Activated CD4-positive, alpha-beta memory T cell treated with anti-CD3 and anti-CD28 coated beads for 36 hours (primary cell): ENCODE measurements at places on chromosomes 3 and 15.

GRCh38 chr3:30578479-30578878 lies 27.9 kb upstream of the TGFBR2 start:
- H3K27ac ChIP-seq: no peak overlapping the region
- H3K4me3 ChIP-seq: no peak overlapping the region
- H3K27me3 ChIP-seq: no peaks in the 10 kb centered on the region
- no peaks in the 10 kb centered on the region for H3K36me3 ChIP-seq

GRCh38 chr3:197750858-197751737 lies 1.4 kb downstream of the FYTTD1 start:
- peak overlapping the region; percentile 92 for H3K27ac ChIP-seq
- H3K4me3 ChIP-seq: peak overlapping the region; percentile 98
- H3K36me3 ChIP-seq: peaks cover 4% of the 10 kb centered on the region
- peaks cover 38% of the 10 kb centered on the region for H3K4me1 ChIP-seq
- no peaks in the 10 kb centered on the region for H3K27me3 ChIP-seq

GRCh38 chr3:98038876-98039275 lies 3.8 kb upstream of the GABRR3 start:
- no peak for DNase-seq
- peaks cover 3% of the 10 kb centered on the region for H3K36me3 ChIP-seq
- H3K4me1 ChIP-seq: peaks cover 13% of the 10 kb centered on the region
- peak overlapping the region; percentile 77 for H3K4me3 ChIP-seq
- peaks cover 13% of the 10 kb centered on the region for H3K27me3 ChIP-seq

GRCh38 chr3:13057282-13058040 lies 15.8 kb downstream of the IQSEC1 start:
- peaks cover 4% of the 10 kb centered on the region for H3K27me3 ChIP-seq
- no peaks in the 10 kb centered on the region for H3K4me1 ChIP-seq
- H3K27ac ChIP-seq: no peak overlapping the region
- DNase-seq: no peak
- no peak overlapping the region for H3K4me3 ChIP-seq
- no peaks in the 10 kb centered on the region for H3K36me3 ChIP-seq

DNA sequence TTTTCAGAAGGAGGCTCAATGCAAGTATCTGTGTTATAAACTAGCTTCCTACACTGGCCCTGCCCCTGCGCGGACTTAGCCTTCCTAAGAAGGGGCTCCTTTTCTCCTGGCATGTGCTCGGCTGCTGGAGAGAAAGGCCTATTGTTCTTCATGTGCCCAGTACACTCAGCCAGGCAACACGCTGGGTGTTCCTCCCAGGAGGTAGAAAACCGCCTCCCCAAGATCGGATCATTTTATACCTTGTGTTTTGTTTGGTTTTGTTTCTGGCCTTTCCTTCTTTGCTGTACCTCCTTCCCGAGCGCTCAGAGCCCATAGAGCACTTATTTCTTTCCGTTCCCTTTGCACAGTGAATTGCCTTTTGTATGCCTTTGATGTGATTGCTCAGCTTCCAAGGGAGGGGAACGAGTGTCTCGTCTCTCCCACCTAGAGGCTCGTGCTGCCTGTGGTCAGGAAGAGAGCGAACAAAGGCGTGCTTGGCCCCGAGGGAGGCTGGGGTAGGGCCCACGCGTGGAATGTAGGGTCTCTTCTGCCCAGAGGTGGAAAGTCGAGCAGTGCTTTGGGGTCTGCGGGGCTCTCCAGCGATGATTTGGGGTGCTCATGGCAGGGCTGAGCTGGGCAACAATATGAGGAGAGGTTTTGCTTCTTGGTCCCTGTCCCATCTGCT lies 30.0 kb downstream of the CCNL1 start:
- H3K4me3 ChIP-seq: peak overlapping the region; percentile 45
- peaks cover 70% of the 10 kb centered on the region for H3K4me1 ChIP-seq
- H3K27ac ChIP-seq: peak overlapping the region; percentile 98
- H3K27me3 ChIP-seq: no peaks in the 10 kb centered on the region
- peak; percentile 42 for DNase-seq

DNA sequence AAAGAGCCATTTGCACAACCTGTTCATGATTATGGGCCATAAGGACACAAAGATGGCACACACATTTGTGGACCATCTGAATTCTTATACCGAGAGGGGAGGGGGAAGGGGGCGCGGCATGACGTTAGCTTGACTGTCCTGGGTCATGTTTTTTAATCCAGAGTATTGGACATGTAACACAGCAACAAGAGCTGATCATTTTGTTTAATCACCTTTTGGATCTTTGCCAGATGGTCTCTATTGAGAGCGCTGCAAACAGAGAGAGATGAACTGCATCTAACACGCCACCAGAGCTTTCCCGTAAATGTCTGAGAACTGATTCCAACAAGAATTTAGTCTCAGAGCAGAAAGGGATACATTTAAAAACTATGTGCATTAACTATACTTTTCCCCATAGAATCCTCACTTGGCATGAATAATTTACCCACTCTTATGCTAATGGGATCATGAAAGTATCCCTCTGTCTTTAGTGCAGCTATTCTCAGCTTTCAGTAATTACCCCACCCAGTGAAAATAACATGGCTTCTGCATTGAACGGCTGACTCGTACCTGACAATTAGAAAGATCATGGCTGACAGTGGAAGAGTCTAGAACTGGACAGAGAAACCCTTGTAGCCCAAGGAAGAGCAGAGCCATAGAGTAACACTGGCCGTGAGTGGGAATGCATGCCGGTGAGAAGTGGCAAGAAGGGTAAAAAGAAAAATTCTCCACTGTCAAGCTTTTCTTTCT lies 22.6 kb downstream of the MEIS2 start:
- H3K27ac ChIP-seq: no peak overlapping the region
- no peaks in the 10 kb centered on the region for H3K4me1 ChIP-seq
- no peak for DNase-seq
- no peaks in the 10 kb centered on the region for H3K36me3 ChIP-seq
- H3K27me3 ChIP-seq: peaks cover 15% of the 10 kb centered on the region
- H3K4me3 ChIP-seq: no peak overlapping the region

DNA sequence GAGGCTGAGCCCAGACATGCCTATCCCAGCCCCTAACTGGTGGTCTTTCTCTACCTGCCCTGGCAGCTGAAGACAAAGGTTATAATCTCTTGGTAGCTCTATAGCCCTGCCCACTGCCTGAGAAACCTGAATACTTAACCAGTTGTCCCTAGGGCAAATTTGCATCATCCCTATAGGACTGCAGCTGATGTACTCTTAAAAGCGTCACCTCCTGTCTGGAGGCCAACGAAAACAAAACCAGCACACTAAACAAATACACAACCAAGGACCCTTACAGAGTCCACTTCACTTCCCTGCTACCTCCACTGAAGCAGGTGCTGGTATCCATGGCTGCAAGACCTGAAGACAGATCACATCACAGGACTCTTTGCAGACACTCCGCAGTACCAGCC lies 98.0 kb downstream of the KCNAB1 start:
- no peak overlapping the region for H3K27ac ChIP-seq
- peaks cover 21% of the 10 kb centered on the region for H3K27me3 ChIP-seq
- no peaks in the 10 kb centered on the region for H3K36me3 ChIP-seq
- no peak for DNase-seq

GRCh38 chr3:126014252-126014651 lies 45.3 kb downstream of the ROPN1B start:
- no peaks in the 10 kb centered on the region for H3K27me3 ChIP-seq
- H3K4me1 ChIP-seq: no peaks in the 10 kb centered on the region
- no peak overlapping the region for H3K4me3 ChIP-seq
- no peak for DNase-seq

GRCh38 chr3:70800951-70801350 lies 488.5 kb upstream of the MDFIC2 start:
- no peaks in the 10 kb centered on the region for H3K36me3 ChIP-seq
- H3K27ac ChIP-seq: no peak overlapping the region
- peaks cover 25% of the 10 kb centered on the region for H3K27me3 ChIP-seq
- no peaks in the 10 kb centered on the region for H3K4me1 ChIP-seq
- H3K4me3 ChIP-seq: no peak overlapping the region
- no peak for DNase-seq

DNA sequence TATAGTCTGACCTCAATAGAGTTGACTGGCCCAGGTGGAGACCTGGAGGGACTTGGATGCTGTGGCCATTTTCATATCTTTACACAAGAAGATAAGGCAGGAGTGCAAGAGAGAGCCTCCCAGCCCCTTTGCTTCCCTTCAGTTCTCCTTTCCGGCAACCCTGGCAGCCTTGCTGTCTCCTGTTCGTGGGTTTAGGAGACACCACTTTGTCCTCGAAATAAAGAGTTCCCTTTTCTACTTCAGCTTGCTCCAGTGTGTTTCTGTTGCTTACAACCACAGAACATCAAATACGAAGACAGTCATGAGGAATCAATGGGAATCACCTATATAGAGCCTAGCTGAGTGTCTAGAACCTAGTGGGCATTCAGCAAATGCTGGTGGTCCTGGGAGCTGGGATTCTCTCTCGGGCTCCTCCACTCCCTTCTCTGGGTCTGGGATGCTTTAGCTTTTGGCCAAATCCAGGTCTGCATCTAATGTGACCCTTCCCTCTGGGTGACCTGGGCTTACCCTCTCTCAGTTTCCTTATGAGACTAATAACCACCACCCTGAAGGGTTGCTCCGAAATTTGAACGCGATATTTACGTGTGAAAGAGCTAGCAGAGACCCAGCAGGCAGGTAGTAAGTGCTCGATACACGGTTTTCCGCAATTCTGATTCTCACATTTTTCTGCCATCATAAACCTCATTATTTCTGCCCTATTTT lies 44.5 kb downstream of the PCSK6 start:
- no peak for DNase-seq
- H3K36me3 ChIP-seq: no peaks in the 10 kb centered on the region
- H3K4me1 ChIP-seq: peaks cover 2% of the 10 kb centered on the region

DNA sequence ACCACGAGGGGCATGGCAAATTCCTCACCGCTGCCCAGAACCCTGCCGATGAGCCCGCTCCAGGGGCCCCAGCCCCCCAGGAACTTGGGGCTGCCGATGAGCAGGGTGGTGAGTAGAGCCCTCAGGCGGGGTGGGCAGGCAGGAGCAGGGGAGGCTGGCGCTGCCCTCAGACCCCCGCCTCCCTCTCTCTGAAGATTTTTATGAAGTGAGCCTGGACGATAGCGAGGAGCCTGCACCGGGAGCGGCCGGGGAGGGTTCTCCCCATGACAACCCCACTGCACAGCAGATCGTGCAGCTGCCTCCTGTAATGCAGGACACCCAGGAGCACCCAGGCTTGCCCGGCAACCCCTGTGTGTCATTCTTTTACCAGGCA lies 56.7 kb upstream of the UBE2Q2 start:
- no peak overlapping the region for H3K27ac ChIP-seq
- H3K36me3 ChIP-seq: no peaks in the 10 kb centered on the region
- H3K27me3 ChIP-seq: peaks cover 16% of the 10 kb centered on the region
- no peak for DNase-seq
- no peak overlapping the region for H3K4me3 ChIP-seq
- no peaks in the 10 kb centered on the region for H3K4me1 ChIP-seq

DNA sequence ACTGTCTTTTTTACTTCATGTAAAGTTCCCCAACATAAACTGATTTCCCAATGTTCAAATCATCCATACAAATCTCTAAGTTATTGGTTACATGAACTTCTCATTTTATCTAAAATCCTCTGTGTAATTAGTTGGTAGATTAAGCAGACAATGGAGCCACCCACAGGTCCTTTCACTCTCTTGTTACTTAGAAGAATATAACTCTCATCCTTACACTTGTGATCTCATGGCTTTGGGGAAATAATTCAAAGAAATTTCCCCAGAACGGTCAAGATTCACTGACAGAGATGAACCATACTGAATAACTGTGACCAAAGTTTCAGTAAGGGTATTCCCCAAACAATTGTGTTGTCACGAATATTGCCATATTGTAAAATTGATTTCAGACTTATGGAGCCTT lies 1102.6 kb upstream of the EPHA6 start:
- H3K27ac ChIP-seq: no peak overlapping the region
- no peaks in the 10 kb centered on the region for H3K27me3 ChIP-seq
- peaks cover 2% of the 10 kb centered on the region for H3K4me1 ChIP-seq
- no peak for DNase-seq

- peak overlapping the region; percentile 6 for H3K27ac ChIP-seq
- no peak overlapping the region for H3K4me3 ChIP-seq
- H3K36me3 ChIP-seq: peaks cover 43% of the 10 kb centered on the region
- no peaks in the 10 kb centered on the region for H3K27me3 ChIP-seq
- peaks cover 49% of the 10 kb centered on the region for H3K4me1 ChIP-seq
Observed at GRCh38 chr3:196754091-196754981, 14.7 kb downstream of the PAK2 start.

DNA sequence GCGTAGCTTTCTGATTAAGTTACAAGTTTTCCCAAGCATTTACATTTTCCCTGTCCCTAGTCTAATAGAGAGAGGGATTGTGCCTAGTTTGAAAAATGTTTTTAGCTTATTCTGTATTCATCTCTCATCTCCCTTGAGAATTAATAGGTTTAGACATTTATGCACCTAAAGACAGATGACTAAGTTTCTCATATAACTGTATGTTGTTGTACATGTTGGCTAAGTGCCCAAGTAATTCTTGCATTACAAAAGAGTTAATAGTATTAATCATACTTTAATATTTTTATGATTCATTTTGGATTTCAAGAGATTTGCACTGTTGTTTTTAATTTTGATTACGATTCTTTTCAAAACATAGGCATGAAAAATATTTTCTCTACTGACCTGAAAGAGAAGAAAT lies 109.0 kb upstream of the TBL1XR1 start:
- no peak for DNase-seq
- no peak overlapping the region for H3K27ac ChIP-seq
- no peak overlapping the region for H3K4me3 ChIP-seq
- no peaks in the 10 kb centered on the region for H3K4me1 ChIP-seq
- H3K36me3 ChIP-seq: peaks cover 3% of the 10 kb centered on the region
- no peaks in the 10 kb centered on the region for H3K27me3 ChIP-seq

DNA sequence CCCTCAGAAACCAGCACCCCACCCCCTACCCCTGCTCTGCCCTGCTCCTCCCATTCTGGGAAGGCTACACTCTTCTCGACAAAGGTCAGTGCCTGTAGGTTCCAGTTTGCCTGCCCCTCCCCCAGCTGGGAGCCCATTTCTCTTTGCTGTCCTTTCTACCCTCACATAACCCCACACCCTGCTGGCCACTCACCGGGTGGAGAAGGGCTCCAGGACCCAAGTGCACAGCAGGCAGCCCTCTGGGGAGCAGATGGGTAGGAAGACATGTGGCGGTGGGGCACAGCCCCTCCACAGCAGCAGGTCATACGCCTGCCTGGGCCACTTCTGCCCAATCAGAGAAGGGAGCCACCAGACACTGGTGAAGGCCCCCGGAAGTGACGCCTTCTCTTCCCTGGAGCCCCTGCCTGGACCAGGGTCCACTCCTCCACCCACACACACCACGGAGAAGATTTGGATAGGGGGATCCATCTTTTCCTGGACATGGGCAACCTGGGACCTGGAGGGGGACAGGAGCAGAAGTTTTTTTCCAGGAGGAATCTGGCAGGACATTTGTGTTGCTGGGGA lies at the start of gene THPO:
THPO (minus strand) TSS at position 326 of the 564 bp plus-strand sequence. CDS start 1,948 bp downstream, outside the sequence.
- H3K4me1 ChIP-seq: peaks cover 9% of the 10 kb centered on the region
- no peak for DNase-seq
- no peak within 1 kb of the TSS for H3K4me3 ChIP-seq
- H3K36me3 ChIP-seq: no peaks in the 10 kb centered on the region
